ENCODE measurements at places on chromosomes 2 and 18. TPM values are rescaled to one million over a fixed set of nuclear protein-coding genes. Genes with fewer than 3 reads are reported as not detected.

DPP10 gene
- total RNA-seq = not detected

DNA sequence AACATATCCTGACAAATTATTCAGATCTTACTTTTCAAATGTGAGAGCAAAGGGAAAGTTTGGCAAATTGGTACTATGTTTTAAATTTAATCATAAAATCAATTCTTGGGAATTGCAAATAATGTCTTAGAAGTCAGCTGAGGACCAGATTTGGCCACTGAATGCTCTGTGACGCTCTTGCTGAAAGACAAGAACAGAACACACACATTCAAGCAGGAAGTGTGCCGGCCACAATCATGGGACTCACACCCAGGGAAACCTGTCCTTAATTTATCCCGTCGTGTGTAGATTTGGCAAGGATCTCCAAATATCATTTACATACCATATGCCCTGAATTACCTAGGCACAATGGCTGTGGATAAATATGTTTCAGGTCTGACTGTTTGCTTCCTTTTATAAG lies 253.1 kb downstream of the TCF4 start:
- DNase-seq = no peak

CMPK2 gene
- total RNA-seq = 0.51 TPM

- DNase-seq = no peak
Observed at GRCh38 chr2:204321027-204321800, 224.1 kb upstream of the PARD3B start.

TUBA4B gene
- not detected for total RNA-seq

GAL3ST2 gene
- total RNA-seq = 0.47 TPM

DNA sequence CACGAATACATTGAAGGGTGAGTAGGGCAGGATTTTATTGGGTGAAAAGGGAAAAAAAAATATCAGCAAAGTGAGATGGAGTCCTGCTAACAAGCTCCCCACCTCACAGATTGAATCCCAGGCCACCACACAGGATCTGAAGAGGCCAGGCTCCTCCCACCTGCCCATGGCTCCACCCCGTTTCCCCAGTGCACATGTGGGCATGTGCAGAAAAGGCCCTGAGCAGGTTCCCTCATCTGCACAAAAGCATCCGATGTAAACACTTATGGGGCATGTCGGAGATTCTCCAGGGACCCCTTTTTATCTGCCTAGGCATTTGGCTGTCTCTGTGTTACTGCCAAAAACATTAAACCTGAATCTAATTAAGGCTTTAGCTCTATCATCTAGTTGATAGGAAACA lies 35.2 kb downstream of the SKA1 start:
- no peak for DNase-seq

DNA sequence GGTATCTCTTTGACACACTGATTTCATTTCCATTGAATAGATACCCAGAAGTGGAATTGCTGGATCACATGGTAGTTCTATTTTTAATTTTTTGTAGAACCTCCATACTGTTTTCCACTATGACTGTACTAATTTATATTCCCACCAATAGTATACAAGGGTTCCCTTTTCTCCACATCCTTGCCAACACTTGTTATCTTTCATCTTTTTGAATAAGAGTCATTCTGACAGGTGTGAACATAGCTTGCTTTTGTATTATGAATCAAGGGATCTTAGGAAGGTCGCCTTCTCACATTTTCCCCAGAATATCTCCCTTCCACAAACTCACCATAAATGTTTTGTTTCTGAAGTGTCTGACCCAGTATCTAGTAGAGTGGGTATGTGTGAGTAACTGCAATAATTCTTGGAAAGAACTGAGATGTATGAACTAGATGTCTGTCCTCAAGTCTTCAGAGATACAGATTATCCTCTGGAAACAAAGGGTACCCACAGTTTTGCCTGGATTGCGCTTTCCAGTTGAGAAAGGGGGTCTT lies 17.1 kb upstream of the SP3 start:
- no peak for DNase-seq

UGT1A3 gene
- total RNA-seq = not detected

DNA sequence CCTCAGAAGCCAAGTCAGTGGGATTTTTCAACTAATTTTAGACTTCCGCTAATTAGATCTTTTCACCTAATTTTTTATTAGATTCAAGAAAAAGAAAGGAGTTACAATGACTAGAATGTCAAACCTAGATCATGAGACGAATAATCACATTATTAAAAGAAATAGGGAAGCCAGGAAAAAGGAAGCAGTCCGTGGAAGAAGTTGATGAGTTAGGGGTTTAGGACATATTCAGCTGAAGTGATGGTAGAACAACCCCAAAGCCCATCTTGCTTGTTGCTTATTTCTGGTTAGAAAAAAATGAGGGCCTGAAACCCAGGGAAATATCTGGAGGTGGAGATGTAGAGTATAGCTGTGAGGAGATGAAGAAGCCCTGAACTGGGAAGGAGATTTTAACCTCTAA lies 8.0 kb downstream of the KLF7 start:
- DNase-seq = no peak

PAX8 gene
- 27.8 TPM for total RNA-seq

DNA sequence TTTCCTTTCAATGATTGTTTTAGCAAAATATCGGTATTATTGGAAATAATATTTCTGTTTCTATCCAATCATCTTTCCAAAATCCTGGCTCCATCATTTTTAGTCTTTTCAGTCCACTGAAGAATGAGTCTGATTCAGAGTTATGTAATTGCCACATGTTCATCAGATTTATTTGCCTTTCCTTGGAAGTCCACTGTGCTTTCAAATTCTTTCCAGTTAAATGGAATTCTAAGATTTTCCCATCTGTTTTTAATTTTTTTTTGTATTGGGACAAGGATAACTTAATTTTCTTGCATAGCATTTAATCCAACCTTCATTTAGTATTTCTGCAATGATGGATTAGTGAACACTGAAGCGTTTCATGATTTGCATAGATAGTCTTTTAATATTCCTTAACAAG lies 521.5 kb upstream of the NRXN1 start:
- DNase-seq = peak; percentile 6

MREG gene
- 31.6 TPM for total RNA-seq

TBR1 gene
- total RNA-seq = not detected

TM4SF20 gene
- not detected for total RNA-seq

PROKR1 gene
- not detected for total RNA-seq

- DNase-seq = peak; percentile 75
Observed at GRCh38 chr2:134869946-134870736, 31.7 kb downstream of the ACMSD start.

DNA sequence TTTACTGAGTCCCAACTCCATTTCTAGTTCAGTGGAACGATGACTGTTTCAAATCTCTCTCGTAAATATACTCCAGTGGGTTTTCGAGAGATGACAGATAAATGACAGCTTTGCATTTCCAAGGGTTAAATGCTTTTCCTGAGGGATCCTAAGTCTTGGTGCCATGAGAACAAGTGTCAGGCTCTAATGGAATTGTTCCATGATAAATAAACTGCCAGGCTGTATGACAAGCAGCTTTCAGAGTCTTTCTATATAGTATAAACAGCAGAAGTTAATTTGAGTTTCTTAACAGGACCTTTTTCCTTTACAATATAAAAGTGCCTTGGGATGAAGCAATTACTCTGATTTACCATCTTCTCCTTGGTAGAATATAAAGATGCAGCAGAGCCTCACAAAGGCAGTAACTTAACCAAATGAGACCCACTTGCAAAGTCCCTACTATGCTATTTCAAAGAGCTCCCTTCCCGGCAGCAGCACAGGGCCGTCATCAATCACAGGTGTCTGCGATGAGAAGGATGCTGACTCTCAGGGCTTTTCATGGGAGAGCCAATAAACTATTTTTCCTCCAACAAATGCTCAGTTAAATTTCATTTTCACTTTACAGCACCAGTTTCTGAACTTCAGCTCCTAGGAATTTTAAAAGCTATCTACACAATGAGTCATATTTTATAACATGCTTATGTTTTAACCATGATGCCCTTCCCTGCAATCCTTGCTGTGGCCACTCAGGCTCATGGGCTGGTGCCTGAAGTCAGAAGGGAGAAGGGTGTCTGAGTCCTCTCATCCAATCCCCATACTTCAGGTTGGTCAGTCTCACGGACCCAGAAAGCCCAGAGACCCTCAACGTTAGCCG lies 123.8 kb downstream of the AFF3 start:
- DNase-seq = no peak

GRCh38 chr2:226114436-226114835 lies 685.2 kb downstream of the IRS1 start:
- no peak for DNase-seq

DNA sequence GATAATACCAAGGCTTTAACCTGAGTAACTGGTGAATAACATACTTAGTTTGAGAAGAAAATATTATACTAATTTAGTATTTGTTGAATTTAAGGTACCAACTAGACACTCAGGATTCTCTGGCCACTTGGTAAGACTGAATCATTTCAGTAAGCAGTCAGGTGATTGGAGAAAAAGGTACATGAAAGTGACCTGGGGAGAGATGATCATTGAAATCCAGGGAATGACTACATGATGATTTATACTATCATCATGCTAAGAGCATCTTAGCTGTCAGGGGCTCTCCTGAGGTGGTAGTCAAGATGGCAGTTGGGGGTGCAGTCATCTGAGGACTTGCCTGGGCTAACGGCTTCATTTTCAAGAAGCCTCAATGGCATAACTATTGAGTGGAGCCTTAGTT lies 571.2 kb upstream of the ACVR2A start:
- DNase-seq = no peak

GRCh38 chr2:231152800-231153557 lies 28.1 kb upstream of the HTR2B start:
- no peak for DNase-seq

- DNase-seq = no peak
Observed at GRCh38 chr18:69626171-69626570, 225.5 kb downstream of the DOK6 start.

STPG4 gene
- not detected for total RNA-seq

DNA sequence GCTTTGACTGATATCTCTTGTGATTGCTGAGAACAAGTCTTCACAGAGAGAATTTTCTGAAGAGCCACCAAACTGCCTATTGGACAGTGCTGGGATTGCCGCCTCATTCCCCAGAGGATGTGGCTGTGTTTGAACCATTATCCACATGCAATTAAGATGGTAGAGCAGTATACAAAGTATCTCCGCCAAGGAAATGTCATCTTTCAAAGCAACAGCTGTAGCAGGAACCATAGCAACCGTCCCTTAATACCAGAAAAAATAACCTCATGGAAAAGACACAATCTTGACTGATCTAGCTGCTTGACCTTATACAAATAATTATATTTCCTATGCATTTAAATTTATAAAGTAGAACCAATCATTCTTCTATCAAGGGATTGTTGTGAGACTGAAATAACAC lies 772.6 kb upstream of the FAM98A start:
- no peak for DNase-seq

GRCh38 chr2:74576211-74576862 lies 21.8 kb downstream of the DOK1 start:
- DNase-seq = peak; percentile 77

DNA sequence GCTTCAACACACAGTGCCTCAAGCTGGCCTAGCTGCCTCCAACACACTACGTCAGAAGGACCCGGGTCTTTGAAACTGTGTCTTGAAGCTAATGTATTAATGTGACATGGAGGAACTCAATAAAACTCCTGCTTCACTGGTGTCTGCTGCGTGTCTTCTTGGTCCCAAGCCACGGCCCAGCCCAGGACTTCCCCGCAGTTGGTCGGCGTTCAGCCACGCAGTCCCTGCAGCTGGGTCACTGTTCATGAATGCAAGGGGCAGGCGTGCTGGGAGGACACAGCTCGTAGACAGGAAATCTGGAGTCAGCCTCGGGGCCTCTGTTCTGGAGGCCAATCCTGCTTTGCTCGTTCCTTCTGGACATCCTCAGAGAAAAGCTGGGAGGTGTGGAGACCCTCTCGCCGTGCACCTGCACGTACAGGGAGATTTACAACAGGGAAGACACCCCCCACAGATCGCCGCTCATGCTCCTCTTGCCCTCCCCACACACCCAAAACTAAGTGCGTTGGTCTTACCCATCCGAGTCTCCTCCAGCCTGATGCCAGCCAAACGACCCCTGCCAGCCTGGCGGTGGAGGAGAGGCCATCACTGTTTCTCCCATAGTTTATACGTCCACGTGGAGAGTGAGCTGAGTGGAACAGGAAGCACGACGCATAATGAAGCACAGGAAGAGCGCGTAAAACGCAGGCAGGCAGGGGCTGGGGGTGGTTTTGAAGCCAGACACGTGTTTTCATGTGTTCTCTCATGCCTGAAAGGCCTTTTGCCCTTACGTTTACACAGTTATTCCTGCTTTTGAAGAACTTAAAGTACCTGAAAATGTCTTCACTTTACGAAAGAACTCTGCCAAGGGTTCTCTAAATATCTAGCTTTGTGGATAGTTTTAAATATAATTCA lies 39.7 kb downstream of the ADI1 start:
- DNase-seq = no peak

DNA sequence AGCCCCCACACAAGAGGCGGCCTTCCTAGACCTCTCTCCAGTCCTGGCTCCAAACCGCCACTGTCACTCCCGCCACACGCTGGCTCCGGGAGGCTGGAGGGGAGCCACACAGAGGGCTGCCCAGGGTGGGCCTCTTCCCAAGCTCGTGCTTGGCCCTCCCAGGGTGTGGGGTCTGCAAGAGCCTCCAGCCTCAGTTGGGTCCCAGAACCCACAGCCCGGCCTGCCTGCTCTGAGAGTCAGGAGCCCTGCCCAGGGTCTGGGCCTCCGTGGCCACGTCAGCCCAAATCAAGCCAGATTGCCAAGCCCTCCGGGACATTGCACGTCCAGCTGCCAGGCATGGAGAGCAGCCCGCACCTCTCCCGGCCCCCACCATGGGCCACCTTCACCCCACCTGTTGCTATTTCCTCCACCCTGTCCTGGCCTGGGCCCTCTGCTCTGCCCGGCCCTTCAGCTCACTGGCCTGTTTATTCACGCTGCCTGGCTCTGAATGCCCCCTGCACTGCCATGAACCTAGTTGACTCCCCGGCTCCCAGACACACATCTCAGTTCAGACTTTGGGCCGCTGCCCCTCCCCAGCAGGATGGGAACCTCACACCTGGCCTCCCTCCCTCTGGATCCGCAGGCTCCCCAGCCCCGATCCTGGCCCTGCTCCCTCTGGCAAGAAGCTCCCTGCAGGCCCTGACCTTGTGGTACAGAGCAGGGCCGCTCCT lies 61.0 kb downstream of the BIN1 start:
- DNase-seq = peak; percentile 61

- no peak for DNase-seq
Observed at GRCh38 chr2:10934979-10935350, 23.2 kb downstream of the KCNF1 start.

GRCh38 chr2:17196380-17196779 lies 321.9 kb downstream of the RAD51AP2 start:
- no peak for DNase-seq

Data from myocyte (in vitro differentiated cells).